ENCODE measurements at places on chromosomes 16 and 17.

GRCh38 chr16:79691007-79691406 is 90.5 kb upstream of the MAF start:
- DNase-seq = no peak

GRCh38 chr16:194516-194915 is 14.3 kb downstream of the HBQ1 start:
- DNase-seq = no peak

GRCh38 chr17:70099294-70099693 is 24.3 kb downstream of the KCNJ16 start:
- DNase-seq = peak; percentile 55

DNA sequence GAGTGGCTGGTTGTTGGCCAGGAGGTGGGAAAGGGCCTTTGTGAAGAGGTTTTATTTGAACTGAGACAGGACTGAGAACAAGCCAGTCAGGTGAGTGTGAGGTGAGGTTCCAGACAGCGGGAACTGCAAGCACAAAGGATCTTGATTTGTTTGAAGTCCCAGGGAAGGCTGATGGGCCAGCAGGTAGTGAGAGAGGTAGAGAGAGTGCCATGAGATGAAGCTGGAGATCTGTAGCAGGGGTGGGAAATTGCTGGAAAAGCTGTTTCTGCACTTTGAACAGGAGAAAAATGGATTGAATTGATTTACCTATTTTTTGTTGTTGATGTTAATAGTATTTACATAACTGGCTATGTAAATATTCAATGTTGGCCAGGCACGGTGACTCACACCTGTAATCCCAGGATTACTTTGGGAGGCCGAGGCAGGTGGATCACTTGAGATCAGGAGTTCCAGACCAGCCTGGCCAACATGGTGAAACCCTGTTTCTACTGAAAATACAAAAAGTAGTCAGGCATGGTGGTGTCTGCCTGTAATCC is 7.7 kb upstream of the DCTPP1 start:
- no peak for DNase-seq

- DNase-seq = no peak
These were observed 7.1 kb downstream of the ERBB2 start for GRCh38 chr17:39706921-39707337.

DNA sequence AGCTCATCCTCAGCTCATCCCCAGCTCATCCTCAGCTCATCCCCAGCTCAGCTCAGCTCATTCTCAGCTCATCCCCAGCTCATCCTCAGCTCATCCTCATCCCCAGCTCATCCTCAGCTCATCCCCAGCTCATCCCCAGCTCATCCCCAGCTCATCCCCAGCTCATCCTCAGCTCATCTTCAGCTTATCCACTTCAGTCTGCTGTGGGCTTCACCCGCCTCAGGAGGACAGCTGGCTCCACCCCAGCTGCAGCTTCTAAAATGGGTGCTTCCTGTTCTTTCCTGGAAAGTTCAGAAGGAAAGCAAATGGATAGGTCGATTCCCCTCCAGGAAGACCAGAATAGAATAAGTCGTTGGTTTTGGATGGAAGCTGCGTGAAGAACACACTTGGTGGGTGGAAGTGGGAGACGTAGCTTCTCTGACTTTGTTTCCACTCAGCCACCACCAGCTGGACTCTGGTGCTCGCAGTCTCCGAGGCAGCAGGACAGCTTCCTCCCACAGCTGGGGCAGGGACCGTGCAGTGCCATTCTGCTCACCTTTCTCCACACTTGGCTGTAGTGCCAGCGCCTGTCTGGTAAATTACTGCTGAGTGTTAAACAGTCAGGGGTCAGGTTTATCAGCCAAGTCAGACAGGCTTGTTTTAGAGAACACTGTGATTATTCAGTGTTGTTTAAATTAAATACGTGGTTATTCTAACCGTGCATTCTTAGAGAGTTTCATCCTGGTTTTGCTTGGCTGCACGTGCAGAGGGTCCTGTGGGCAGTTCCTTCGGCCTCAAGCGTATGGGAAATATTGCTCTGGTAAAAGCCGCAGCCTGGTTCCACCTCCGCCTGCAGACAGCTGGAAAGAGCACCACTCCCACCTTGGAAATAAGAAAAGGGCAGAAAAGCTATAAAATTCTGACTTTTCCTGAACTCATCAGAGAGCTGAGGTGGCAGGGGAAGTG is 61.0 kb upstream of the CHMP6 start:
- no peak for DNase-seq

GRCh38 chr16:11610580-11610979 is 23.9 kb upstream of the LITAF start:
- DNase-seq = no peak

- no peak for DNase-seq
These were observed 44.1 kb downstream of the GPR139 start for GRCh38 chr16:20029611-20030010.

GRCh38 chr17:35991075-35991474 is 4.5 kb upstream of the CCL14 start:
- no peak for DNase-seq

- DNase-seq = no peak
These were observed 4.6 kb downstream of the SEC14L5 start for GRCh38 chr16:4962716-4963115.

GRCh38 chr16:2194852-2195321 is 1.5 kb downstream of the CASKIN1 start:
- peak; percentile 37 for DNase-seq

DNA sequence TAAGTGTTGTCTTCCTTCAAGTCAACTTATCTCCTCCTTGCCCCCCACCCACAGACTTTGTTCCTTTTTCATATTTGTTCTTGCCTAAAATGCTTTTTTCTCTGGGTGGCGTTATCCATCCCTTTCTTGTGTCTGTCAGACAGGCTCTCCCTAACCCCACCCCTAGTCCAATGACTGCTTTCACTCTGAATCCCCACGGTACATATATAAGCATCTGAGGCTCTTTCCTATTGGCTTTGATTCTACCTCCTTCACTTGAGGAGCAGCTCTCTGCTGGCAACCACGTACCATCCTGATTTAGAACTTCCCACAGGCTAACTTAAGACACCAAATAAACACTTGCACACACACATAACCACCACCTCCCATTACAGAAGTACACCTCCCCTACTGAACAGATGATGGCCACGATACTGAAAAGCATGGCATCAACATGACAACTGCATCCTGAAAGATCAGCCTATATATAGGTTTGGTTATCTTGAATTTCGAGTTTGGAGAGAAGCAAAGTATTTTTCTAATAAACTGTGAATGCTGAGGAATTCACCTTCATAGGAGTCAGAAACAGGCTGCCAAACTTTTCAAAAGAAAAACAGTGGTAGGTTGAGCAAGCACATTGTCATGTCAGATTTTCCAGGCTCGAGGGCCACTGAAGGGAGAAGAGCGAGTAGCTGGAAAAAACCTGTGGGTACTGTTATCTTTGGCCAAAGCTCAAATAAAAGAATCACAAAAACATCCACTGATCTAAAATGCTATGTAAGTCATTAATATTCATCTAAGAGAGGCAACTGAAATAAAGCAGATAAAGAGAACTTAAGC is 24.3 kb downstream of the STAT3 start:
- no peak for DNase-seq

GRCh38 chr17:29630630-29631193 is 8.0 kb upstream of the CORO6 start:
- no peak for DNase-seq

- DNase-seq = no peak
These were observed 11.8 kb downstream of the GSPT1 start for GRCh38 chr16:11903906-11904305.

GRCh38 chr16:75854152-75854551 is 127.9 kb upstream of the CPHXL start:
- no peak for DNase-seq

GRCh38 chr17:33055746-33056145 is 64.1 kb downstream of the SPACA3 start:
- no peak for DNase-seq

GRCh38 chr16:56547120-56547948 is 17.5 kb upstream of the MT4 start:
- no peak for DNase-seq

DNA sequence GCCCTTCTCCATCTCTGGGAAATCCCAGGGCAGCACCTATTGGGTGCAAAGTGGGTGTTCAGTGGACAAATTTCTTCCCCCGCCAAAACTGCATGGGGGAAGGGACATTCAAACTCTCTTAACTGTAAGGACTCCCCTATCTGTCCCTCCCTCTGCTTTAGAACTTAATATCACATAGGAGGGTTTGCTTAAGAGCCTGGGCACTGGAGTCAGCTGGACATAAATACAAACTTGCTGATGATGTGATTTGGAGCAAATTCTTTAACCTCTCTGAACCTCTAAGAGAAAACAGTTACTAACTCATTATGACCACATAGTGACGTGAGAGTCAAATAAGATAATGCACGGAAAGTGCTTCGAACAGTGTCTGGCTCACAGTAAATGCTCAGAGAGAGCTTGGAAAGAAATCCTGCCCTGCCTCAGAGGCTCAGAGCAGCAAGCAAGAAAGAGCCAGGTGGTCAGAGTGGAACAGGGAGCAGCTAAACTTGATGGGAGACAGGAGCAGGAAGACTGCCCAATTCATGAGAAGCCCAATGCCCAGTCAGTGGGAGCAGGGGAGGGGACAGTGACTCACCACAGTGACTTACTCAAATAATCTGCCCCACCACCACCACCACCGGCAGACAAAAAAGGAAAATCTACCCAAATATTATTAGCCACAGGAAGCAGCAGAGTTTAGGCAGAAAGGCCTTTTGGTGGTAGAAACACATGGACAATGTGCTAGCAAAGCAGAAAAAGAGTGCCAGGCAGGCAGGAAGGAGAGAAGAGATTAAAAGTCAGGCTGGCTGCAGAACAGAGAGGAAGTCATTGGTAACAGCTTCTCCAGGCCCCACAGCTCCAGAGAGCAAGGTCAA is 23.9 kb upstream of the CCL1 start:
- DNase-seq = no peak

DNA sequence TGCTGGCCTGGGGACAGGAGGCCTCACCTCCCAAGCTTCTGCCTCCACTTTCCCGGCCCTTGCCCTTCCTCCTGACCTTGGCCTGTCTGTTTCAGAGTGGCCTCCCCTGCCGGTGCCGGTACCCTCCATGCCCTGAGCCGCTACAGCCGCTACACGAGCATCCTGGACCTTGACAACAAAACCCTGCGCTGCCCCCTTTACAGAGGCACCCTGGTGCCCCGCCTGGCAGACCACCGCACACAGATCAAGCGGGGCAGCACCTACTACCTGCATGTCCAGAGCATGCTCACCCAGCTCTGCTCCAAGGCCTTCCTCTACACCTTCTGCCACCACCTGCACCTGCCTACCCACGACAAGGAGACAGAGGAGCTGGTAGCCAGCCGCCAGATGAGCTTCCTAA is 7.4 kb downstream of the SMCR8 start:
- no peak for DNase-seq

Measured in inflammatory macrophage (primary cell).